Hypothalamus (tissue), 51 donors: ENCODE measurements at places on chromosomes 11 and 22.

- peak; percentile 53 for DNase-seq
Observed at GRCh38 chr22:41197038-41197972, 7.8 kb upstream of the L3MBTL2 start.

- DNase-seq = no peak
Observed at GRCh38 chr11:83723999-83724398, 437.8 kb upstream of the CCDC90B start.

- DNase-seq = no peak
Observed at GRCh38 chr11:104322696-104323095, 158.7 kb upstream of the PDGFD start.

DNA sequence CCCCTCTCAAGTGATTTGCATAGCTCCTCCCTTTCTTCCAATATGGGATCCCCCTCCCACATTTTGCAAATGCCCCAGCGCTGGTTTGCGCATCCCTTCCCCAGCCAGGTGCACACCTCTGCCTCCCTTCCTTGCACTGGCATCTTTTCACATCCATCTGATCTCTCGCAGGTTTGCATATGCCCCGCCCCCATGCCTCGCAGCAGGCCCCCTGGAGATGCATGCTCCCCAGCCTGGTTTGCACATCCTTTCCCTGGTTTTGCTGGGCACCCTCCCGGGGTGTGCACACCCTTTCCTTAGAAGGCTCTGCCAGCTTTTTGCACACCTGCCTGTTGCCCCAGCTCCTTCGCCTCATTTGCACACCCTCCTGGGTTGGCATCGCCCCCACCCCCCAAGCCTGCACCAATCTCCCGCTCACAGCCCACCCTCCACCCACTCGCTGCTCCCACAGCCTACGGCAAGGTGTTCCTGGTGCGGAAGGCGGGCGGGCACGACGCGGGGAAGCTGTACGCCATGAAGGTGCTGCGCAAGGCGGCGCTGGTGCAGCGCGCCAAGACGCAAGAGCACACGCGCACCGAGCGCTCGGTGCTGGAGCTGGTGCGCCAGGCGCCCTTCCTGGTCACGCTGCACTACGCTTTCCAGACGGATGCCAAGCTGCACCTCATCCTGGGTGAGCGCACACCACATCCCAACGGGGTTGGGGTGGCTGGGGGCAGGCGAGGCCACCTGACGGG is 917 bp downstream of the RPS6KA4 start:
- no peak for DNase-seq

DNA sequence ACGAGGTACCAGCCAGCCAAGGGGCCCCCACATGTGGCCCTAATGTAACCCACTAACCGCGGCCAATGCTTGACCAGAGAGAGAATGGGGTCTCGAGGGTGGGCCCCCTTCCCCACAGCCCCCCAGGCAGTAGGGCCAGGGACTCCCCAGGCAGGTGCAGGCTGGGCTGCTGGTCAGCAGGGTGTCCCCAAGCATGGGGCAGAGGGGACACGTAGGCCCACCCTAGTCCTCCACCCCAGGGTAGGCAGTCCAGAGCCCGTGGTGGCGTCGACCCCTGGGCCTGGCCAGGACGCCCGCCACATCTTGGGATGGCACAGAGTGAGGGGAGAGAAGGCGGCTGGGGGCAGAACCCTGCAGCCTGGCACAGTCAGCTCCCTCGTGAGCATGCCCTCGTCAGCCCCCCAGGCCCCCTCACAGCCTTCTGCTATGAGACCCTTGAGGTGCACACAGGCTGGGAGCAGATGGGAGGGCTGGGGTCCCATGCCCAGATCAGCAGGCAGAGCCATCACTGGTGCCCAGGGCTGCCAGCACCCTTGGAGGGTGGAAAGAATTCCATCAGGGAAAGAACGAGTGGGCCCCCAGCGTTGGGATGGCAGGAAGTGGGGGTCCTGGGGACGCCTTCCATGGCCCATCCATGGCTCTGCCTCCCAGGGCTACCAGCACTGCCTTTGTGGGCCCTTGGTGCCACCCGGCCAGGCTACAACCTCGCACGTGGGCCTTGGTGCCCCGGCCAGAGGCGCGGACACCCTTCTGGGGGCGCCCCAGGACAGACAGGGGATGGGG is 6.1 kb downstream of the TNNT3 start:
- no peak for DNase-seq

DNA sequence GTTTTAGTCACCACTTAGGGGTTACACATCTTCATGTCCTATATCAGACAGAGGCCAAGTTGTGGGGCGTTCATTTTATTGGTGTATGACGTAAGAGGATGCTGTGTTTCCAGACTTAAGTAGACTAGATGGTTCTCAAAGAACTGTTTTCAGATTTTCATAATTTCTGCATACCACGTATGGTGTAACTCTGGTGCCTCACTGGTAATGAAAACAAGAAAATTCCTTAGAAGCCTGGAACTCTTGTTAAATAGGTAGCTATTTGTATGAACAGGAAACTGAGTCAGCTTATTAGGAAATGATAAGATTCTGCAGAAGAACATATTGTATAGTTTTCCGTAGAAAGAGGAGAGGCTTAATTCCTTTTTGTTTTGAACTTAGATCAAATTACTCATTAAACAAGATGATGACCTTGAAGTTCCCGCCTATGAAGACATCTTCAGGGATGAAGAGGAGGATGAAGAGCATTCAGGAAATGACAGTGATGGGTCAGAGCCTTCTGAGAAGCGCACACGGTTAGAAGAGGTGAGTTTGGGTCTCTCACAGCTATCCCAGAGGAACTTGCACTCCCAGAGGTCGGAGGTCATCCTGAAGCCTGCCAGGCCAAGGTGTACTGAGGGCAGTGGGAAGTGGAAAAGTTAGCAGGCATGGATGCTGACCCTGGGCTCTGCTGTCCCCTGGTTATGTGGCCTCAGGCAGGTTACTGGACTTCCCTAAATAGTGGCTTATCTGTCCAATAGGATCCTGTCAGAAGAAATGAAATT is 3.9 kb downstream of the CDC45 start:
- DNase-seq = no peak

GRCh38 chr11:80993536-80993935 is 1552.7 kb upstream of the TENM4 start:
- no peak for DNase-seq

- DNase-seq = no peak
Observed at GRCh38 chr11:86492370-86493010, 117.8 kb downstream of the CCDC81 start.

GRCh38 chr11:19595499-19595839 is 117.2 kb upstream of the NAV2 start:
- DNase-seq = no peak

GRCh38 chr22:45235851-45236342 is 4.8 kb downstream of the KIAA0930 start:
- DNase-seq = no peak

GRCh38 chr11:7651140-7651551 is 22.2 kb downstream of the CYB5R2 start:
- peak; percentile 33 for DNase-seq

DNA sequence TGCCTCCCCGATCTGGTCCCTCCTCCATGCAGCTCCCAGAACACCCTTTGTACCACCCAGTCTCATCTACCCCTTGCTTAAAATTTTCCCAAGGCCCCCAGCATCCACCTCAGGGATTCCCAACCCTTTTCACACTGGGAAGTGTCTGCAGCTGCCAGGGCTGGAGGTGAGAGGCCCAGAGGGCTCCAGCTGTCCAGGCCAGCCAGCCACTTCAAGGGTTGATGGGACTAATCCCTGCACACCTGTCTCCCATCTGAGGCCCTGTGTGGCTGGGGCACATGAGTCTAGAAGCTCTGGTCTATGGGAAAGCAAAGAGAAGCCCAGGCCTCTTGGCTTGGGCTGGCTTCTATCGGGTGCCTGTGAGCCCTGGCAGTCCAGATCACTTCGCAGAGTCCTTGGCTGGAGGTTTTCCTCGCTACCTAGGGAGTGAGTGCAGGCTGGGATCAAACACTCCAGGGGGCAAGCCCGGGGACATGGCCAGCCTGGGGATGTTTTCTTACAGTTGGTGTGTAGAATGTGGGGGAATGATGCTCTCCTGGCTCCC is 41.1 kb upstream of the TPBGL start:
- DNase-seq = no peak

GRCh38 chr22:43832393-43833265 is 20.5 kb upstream of the EFCAB6 start:
- DNase-seq = no peak

GRCh38 chr11:72085621-72086351 is 5.1 kb downstream of the LRRC51 start:
- no peak for DNase-seq

- DNase-seq = peak; percentile 72
Observed at GRCh38 chr22:48807155-48807554, 1020.5 kb downstream of the BRD1 start.

- no peak for DNase-seq
Observed at GRCh38 chr11:62267050-62267449, 2.9 kb upstream of the SCGB2A2 start.

GRCh38 chr11:128419012-128419767 is 168.2 kb downstream of the ETS1 start:
- no peak for DNase-seq

DNA sequence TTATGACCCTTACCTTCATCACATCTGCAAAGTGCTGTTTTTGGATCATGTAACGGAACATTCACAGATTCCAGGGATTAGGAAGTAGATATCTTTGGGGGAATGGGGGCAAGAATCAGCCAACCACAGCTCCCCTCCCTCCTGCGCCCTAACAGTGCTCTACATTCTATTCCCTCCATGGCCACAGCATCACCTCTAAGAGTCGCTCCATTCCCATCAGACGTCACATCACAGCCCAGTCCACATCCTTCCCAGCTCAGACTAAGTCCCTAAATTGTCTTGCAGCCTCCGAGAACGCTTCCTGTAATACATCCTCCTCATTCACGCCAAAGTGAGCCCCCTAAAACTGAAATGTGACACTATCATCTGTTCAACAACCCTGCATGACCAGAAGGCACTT is 5.9 kb downstream of the SCGB1D1 start:
- no peak for DNase-seq

DNA sequence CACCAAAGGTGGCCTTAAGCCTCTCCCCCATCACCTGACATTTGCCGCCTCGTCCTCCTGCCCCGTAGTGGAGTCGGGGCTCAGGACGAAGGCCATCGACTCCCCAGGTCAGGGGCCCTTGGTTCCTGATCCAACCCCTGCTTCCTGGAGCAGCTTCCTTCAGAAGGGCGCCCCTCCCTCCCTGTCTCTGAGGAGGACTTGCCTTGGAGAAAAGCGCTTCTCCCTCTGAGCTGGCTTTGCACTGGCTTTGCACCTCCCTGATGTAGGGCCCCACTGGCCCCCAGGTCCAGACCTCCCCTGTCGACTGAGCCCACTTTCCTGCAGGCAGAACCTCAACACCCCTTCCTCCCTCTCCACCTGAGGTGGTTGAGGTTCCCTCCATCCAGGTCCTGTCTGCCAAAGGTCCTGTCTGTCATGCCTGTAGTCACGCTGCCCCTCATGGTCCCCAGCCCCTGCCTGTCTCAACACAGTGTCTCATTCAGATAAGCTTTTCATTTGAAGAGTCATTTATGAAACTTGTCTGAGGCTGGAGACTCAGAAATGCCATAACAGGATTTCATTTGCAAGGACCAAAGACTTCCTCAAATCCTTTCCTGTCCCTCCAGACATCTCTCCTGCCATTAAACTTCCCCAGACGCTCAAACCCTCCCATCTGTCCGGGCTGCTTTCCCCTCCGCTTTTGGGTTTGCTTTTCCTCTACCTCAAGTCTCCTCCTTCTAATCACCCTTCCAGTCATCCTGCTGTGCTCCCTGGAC is 78.4 kb downstream of the MYO7A start:
- DNase-seq = no peak

DNA sequence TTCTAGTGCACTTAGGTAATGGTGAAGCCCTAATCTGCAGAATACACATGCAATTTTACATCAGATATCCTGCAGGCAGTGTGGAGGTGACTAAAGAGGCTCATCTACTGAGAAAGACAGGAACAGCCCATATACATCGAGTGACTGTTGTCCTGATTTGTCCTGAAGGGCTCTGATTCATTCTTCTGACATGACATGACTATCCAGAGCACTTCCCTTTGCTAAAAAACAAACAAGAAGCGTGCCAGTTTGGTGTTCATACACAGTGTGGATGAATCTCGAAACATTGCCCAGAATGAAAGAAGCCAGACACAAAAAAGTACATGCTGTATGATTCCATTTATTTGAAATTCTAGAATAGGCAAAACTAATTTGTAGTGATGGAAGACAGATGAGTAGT is 48.0 kb upstream of the AMPD3 start:
- no peak for DNase-seq

DNA sequence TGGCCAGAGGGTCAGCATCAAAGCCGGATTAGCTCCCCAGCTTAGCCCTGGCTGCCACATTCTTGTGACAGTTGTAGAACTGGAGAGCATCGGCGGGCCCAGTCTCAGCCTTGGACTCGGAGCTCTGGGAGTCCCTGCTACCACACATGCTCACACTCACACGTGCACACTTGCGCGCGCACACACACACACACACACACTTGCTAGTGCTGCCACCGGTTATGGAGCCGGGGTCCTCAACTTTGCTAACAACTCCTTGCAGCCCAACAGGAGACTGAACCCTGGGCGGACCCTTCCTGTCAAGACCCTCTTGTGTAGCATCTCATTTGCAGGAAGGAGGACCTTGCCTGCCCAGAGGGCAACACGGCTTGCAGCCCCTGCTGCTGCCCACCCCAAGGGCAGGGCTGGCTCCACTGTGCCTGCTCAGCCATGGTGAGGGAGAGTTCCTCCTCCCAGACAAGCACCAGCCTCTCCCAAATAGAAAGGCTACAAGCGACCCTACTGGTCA is 107.6 kb downstream of the WNT7B start:
- DNase-seq = no peak

DNA sequence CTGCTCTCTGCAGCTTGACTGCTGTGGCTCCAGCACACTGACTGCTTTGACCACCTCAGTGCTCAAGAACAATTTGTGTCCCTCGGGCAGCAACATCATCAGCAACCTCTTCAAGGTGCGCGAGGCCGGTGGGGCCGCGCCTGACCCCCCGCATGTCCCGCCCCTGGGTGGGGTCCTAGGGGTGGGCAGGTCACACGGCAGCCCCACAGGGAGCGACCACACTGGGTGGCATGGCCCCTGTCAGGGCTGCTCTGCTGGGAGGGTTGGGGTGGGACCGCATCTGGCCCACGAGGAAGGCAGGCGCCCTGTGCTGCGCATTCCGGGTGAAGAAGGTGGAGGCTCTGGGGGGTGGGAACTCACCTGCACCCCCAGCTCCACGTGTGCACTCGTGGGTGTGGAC is 4.7 kb upstream of the TSSC4 start:
- no peak for DNase-seq

DNA sequence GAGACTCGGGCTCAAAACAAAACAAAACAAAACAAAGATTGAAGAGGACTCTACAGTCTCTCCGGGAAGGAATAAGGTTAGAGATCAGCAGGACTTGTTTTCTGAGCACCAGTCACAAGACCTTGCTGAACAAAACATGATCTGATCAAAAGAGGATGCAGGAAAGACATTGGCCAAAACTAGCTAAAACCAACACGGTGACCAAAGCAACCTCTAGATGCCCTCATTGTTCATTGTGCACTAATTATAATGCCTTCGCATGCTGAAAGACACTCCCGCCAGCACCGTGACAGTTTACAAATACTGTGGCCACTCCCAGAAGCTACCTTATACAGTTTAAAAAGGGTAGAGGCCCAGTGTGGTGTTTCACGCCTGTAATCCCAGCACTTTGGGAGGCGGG is 15.7 kb upstream of the CHKA start:
- DNase-seq = no peak

- DNase-seq = no peak
Observed at GRCh38 chr11:117686711-117687110, 110.3 kb downstream of the DSCAML1 start.
